ENCODE measurements at places on chromosomes 7 and 10. TPM values are rescaled to one million over a fixed set of nuclear protein-coding genes. Genes with fewer than 3 reads are reported as not detected.

The PRKAR2B gene
- total RNA-seq = 18.9 TPM

The MOGAT3 gene
- not detected for total RNA-seq

The PWWP2B gene
- total RNA-seq = 15.8 TPM

The FOXI2 gene
- total RNA-seq = not detected

The FASTK gene
- 83.9 TPM for total RNA-seq

The PPIA gene
- 2,937 TPM for total RNA-seq

The SEPHS1 gene
- 40.2 TPM for total RNA-seq

The MSMB gene
- not detected for total RNA-seq

The ST7 gene
- total RNA-seq = 26.4 TPM

The DENND2A gene
- total RNA-seq = 0.19 TPM

The PTPN12 gene
- total RNA-seq = 102 TPM

The MRC1 gene
- 0.38 TPM for total RNA-seq

The SPAM1 gene
- not detected for total RNA-seq

The DRGX gene
- not detected for total RNA-seq

The STAG3 gene
- 2.0 TPM for total RNA-seq

The MINDY4 gene
- total RNA-seq = 5.0 TPM

The LOXL4 gene
- total RNA-seq = 0.38 TPM

The ASAH2B gene
- total RNA-seq = 5.3 TPM

The AKR1B15 gene
- not detected for total RNA-seq

The TUBB8 gene
- not detected for total RNA-seq

The CYP26A1 gene
- 1.3 TPM for total RNA-seq

The FBXL13 gene
- 0.98 TPM for total RNA-seq

The OR2A42 gene
- total RNA-seq = not detected

The GHRHR gene
- not detected for total RNA-seq

The C7orf57 gene
- total RNA-seq = not detected

The SFRP5 gene
- total RNA-seq = not detected

The ZPBP gene
- not detected for total RNA-seq

The SLC26A4 gene
- total RNA-seq = 4.9 TPM

The PYROXD2 gene
- total RNA-seq = 0.96 TPM

The MMRN2 gene
- total RNA-seq = 262 TPM

The SRRM3 gene
- 0.67 TPM for total RNA-seq

The ABCC2 gene
- 0.86 TPM for total RNA-seq

The SERPINE1 gene
- 2,259 TPM for total RNA-seq

The BAMBI gene
- total RNA-seq = 1.9 TPM

The PNLIP gene
- total RNA-seq = not detected
